ENCODE measurements at places on chromosomes 1 and 21. TPM values are rescaled to one million over a fixed set of nuclear protein-coding genes. Genes with fewer than 3 reads are reported as not detected.

GRCh38 chr1:42937836-42938644 is 20.6 kb downstream of the SLC2A1 start:
- DNase-seq: no peak

Gene PADI1
- polyA plus RNA-seq: not detected

DNA sequence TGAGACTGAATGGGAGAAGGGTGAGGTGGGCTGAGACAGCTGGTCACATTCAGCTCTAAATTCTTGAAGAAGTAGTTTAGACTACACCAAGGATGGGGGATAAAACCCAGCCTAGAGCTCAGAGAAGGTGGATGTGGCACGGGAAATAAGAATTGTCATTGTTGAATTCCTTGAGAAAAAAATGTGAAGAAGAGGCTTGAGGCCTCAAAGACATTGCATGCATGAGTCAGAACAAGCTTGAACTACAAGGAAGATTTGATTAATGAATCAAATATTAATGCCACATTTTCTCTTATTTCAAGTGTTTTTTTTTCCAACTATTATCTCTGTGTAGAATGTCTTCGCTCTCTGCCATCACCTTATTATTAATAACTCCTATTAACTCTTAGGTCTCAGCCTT is 58.9 kb downstream of the MAP3K7CL start:
- DNase-seq: no peak

DNA sequence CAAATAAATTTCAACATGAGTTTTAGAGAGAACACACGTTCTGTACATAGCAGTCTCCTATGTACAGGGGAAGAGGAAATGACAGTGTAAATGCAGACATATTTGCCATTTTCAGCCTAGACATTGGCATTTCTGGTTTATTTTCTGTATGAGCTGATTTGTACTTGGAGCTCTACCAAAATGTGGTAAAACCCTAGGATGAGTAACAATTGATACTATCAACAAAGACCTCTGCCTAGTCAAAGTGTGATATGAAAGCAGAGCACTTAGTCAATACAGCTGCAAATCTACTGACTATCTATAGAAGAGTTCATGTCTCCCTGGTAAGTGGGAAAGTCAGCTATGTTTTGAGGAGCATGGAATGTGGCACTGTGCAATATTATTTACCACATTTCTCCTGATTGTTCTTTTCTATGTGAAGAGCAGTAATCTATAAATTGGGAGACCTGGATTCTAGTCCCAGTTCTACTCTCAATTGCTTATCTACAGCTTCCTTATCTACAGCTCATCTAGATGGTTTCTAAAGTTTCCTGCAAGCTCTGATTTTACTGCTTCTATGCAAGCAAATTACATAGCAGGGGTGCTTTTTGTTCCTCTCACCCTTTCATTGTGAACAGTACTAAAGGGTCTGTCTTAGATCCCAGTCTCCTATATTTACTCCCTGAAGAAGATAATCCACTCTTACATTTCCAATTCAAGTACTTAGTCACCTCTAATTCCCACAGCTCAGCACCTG is 334.2 kb downstream of the NTNG1 start:
- no peak for DNase-seq

DNA sequence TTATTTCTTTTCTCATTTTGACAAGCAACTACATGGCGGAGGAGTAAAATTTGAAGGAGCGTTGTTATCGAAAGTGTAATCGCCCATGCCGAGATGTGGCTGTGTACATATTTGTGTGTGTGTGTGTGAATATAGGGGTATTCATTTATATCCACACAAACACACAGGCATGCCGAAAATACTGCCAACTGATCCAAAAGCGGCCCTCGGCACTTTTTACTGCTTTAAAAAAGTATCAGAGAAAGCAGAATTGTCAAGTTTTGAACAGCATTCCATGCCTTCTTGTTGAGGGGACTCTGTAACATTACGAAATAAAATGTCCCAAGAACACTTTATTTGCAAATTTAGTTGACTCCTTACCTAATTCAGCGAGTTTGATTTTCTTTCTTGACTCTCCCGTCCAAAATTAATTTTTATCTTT is 1.1 kb downstream of the PBX1 start:
- peak; percentile 41 for DNase-seq

Gene ERVH48-1
- polyA plus RNA-seq: not detected

Gene VHLL
- polyA plus RNA-seq: not detected

GRCh38 chr1:167196166-167196565 is 24.5 kb upstream of the POU2F1 start:
- DNase-seq: no peak

GRCh38 chr1:57353654-57354053 is 70.2 kb downstream of the DAB1 start:
- no peak for DNase-seq

Gene NENF
- polyA plus RNA-seq: 44.3 TPM

Data from liver (tissue), 10 donors.